ENCODE measurements at places on chromosomes 5 and 9. TPM values are rescaled to one million over a fixed set of nuclear protein-coding genes. Genes with fewer than 3 reads are reported as not detected.

SH3PXD2B gene
- 62.4 TPM for total RNA-seq

DRD1 gene
- total RNA-seq = not detected

POC5 gene
- 20.6 TPM for total RNA-seq

MYOT gene
- total RNA-seq = not detected

AIF1L gene
- total RNA-seq = 58.4 TPM

PCA3 gene
- total RNA-seq = not detected

EDIL3 gene
- 41.7 TPM for total RNA-seq

CNTNAP3B gene
- total RNA-seq = 4.9 TPM

IL4 gene
- total RNA-seq = not detected

F2RL2 gene
- total RNA-seq = 2.0 TPM

TCF7 gene
- total RNA-seq = 4.8 TPM

MEIKIN gene
- total RNA-seq = not detected

SPATA9 gene
- not detected for total RNA-seq

CARD6 gene
- total RNA-seq = 3.3 TPM

LCN9 gene
- total RNA-seq = not detected
